NCI-H69 (cell line): ENCODE measurements at places on chromosomes 11 and 22.
A peak's percentile ranks its signal among the peaks of the same experiment; 100 is the strongest.

DNA sequence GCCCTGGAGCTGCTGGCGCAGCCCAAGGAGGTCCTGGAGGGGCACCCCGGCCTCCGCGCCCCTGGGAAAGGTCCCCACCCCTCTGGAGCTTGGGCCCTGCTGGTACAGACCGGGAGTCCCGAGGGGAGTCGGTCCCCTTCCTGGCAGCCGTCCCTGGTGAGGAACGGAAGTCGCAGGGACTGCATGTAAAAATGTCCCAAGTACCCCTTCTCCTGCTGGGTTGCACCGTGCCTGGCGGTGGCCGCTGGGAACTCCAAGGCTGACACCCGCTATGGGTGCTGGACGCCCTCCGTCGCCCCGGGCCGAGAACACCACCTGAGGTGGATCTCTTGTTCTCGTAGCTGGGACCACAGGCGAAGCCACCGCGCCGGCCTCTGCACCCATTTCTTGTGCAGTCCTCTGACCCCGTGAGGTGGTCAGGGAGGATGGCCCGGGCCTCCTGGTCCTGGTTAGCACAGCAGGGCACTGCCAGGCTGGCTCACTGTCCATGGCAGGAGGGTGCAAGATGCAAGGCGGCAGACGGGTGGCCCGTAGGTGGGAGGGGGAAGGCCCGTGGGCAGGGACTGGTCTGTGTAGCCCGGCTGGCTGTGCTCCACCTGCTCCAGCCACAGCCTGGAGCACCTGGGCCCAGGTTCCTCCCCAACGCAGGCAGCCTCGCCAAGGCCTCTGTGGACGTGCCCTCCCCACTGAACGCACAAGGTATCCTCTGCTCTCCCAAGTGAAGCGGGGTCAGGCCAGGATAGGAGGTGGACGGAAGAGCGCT lies 165.2 kb downstream of the IGLL1 start:
- no peak for DNase-seq

GRCh38 chr11:9858822-9859221 lies 194.9 kb downstream of the SWAP70 start:
- DNase-seq = peak; percentile 92

GRCh38 chr11:117817368-117818040 lies 7.0 kb downstream of the FXYD2 start:
- DNase-seq = peak; percentile 94

DNA sequence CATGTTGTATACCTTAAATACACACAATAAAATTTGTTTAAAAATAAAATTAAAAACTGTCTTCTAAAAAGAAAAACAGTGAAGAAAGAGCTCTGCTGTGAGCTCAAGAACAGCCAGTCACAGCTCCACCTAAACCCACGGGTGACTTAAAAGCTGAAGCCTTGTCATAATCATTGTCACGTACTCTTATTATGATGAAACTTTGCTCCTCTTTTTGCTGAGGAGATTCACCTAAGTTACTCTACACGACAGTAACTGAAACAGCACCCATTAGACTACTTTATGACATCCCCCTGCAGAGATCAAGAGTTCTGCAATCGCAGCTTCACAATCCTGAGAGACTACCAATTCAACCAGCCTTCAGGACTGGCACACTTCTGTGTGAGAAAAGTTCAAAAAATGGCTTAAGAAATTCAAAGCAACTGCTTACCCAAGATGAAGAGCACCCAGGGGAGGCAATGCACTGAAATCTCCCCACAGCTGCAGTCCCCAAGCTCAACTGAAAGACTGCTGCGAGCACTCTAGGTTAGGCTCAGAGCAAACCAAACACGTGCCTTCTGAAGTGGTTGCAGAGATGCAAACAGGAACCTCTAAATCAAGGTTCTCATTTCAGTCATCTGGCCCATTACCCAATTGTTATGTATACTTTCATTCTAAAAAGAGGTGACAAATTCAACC lies at the start of gene JAML:
JAML (minus strand) TSS at position 501 of the 678 bp plus-strand sequence. CDS start 10,145 bp downstream, outside the sequence.
- no peak for DNase-seq

GRCh38 chr11:1077417-1078119 lies 2.9 kb downstream of the MUC2 start:
- no peak for DNase-seq

DNA sequence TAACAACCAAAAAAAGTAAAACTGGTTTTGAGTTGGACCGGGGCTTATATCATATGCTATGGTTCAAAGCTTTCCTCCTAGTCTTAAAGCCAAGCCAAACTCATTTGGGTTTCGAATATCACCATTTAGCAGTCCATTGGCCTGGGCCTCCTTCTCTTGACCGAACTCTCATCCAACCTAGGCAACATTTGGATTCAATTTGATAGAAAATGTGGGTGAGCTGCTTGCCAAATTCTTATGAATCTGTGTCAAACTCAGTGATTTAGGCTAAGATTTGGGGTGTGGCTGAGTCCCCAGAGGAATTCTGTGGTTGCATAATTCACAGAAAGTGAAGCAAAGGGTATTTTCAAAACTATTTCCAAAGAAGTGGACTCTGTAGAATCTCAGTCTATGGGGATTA lies 83.7 kb downstream of the BLID start:
- no peak for DNase-seq

DNA sequence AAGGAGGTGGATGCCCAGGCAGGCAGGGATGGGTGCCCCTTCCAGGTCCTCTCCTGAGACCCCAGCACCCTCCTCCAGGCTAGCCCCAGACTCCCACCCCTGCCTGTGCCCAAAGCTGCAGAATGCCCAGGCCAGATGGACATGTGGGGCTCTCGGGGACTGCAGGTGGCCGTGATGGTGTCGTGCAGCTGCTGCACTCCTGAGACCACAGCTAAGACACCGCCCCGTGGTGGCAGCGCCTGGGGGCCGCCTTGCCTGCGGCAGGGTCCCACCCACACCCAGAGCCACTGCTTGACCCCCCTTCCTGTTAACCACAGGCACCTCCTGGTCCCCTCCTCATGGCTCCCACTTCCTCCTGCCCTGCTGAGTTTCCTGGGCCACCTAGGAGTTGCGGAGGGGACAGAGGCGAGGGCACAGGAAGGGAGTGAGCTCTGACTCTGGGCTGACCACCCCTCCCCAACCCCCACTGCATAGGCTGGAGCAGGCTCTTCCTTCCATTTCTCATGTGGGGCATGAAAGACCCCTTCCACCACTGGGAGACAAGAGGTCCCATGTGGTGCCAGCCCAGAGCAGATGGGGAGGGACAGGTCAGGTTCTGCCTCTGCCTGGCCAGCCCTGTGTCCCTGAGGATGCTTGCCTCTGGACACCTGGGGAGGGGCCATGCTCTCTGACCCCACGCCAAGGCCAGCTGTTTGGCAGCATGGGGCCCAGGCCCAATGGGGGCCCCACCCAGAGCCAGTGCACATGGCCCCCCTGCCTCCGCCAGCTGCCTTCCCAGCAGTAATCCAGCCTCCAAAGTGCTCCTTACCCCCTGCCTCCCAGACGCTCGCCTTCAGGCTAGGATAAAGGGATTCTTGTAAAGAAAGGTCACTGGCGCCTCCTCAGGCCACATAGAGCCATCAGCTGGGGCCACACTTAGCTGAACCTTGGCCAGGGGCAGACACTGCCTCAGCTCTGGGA lies 29.3 kb downstream of the OSBPL5 start:
- peak; percentile 36 for DNase-seq

- DNase-seq = no peak
These were observed 44.2 kb downstream of the CABIN1 start for GRCh38 chr22:24055283-24055682.

- no peak for DNase-seq
These were observed 20.3 kb upstream of the SLN start for GRCh38 chr11:107731941-107732688.

DNA sequence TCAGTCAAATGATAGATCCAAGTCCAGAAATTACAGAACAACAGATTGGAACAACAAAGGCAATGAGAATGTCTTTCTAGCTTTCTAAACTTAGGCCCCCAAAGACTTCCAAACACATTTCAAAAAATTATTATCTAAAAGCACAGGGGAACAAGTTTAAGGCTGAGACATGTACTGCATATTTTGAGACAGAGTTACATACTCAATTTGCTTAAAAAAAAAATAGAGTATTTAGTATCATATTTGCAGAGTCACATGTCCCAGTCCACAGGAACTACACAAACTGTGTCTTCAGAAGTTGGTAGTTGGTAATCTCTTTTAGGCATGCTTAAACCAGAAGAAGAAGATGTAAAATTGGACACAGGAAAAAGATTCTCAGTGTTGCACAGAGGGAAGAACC lies 127.2 kb downstream of the MAML2 start:
- DNase-seq = no peak

DNA sequence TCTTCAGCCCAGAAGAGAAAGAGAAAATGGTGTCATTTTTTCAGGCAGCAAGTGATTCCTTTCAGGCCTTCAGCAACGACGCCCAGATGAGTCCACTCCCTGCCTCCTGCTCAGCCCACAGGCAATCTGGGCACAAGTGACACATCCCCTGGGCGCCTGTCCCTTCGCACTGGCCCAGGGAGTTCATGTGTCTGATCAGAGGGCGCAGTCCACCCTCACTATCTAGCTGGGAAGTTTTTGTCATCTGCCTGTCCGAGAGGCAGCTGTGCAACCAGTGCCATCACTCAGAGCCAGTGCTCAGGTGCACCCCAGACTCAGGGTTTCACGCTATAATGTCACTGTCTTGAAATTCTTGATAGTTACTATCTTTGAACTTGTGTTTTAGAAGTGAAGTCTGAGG lies 1.4 kb upstream of the KCNQ1OT1 start:
- DNase-seq = no peak

GRCh38 chr22:27988704-27989103 lies 69.6 kb upstream of the PITPNB start:
- no peak for DNase-seq

DNA sequence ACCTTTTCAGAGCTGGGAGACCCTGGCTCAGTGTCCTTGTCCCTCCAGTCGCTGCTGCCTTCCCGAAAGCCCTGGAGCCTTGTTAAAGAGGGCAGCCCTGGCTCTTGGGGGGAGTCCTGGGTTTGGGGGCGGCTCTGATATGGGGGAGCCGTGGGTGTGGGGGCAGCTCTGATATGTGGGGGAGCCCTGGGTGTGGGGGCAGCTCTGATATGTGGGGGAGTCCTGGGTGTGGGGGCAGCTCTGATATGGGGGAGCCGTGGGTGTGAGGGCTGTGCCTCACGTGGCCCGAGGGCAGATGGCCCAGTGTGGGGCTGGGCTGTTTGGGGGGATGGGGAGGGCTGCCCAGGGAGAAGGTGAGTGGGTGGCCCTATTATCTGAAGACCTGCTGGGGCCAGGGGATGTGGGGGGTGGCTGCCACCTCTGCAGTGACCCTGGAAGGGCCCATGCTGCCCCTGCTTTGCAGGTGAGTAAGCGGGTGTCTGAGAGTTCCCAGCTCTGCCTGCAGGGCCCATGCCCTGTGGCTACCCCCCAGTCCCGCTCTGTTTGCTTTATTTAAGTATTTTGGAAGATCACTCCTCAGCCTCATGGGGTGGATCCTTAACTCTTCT lies 30.9 kb upstream of the GRAMD4 start:
- DNase-seq = no peak

DNA sequence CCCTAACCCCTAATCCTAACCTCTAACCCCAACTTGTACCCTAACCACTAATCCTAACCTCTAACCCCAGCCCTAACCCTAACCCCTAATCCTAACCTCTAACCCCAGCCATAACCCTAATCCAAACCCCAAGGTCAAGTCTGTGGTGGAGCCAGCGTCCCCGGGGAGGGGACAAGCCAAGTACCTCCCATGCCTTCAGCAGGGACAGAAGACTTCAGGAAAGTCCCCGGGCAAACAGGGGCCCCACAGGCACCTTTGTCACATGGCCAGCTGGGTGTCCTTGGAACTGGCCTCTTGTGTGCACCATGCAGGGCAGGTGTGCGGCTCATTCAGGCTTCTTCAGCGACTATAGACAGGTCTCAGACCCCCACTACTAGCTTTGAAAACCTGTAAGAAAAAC lies 555.8 kb downstream of the BRD1 start:
- DNase-seq = no peak
